NCI-H446 treated with DMSO at 0.1 percent for 48 hours (cell line): ENCODE measurements at places on chromosomes 7 and 10.

GRCh38 chr10:60358282-60358681 lies 31.4 kb downstream of the ANK3 start:
- DNase-seq, result no peak

- no peak for DNase-seq
Observed at GRCh38 chr10:73816917-73817729, 5.7 kb upstream of the NDST2 start.

DNA sequence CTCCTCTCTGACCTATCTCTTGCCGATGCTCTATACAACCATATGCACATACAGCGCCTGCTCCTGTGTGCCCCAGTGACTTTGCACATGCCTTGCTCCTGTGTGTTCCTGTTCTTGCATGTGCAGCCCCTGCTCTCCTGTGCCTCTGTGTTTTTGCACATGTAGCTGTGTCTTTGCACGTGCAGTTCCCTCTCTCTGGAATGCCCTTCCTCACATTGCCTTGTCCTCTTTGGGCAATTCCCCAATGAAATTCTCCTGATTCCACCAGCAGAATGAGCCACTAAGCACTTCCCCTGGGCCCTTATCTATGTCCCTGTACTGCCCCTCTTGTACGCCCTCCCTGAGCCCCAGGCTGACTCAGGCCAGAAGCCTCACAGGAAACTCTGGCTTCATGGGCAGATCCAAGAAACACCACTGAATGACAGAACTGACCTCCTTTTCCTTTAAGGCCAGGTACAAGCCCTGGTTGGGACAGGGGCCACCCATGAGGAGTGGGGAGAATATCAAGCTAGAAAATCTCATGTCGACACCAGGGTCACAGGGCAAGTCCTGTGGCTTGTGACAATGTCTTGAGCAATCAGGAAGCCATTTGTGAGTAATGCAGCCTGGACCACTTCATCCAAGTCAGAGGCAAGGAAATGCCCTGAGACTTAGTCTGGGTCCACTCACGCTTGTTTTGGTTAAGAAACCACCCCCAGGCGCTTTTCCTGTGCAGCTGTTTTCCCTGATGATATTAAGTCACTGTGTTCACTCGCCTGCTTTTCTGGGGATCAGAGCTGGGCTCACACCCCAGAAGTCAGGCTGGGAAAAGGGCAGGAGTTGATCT lies 1.9 kb upstream of the ARHGAP22 start:
- no peak for DNase-seq

- DNase-seq, result no peak
Observed at GRCh38 chr10:10813656-10814055, 204.0 kb upstream of the CELF2 start.

GRCh38 chr10:127798111-127798510 lies 61.1 kb downstream of the FOXI2 start:
- no peak for DNase-seq

- DNase-seq, result no peak
Observed at GRCh38 chr7:108246227-108246837, 116.2 kb upstream of the LAMB4 start.

DNA sequence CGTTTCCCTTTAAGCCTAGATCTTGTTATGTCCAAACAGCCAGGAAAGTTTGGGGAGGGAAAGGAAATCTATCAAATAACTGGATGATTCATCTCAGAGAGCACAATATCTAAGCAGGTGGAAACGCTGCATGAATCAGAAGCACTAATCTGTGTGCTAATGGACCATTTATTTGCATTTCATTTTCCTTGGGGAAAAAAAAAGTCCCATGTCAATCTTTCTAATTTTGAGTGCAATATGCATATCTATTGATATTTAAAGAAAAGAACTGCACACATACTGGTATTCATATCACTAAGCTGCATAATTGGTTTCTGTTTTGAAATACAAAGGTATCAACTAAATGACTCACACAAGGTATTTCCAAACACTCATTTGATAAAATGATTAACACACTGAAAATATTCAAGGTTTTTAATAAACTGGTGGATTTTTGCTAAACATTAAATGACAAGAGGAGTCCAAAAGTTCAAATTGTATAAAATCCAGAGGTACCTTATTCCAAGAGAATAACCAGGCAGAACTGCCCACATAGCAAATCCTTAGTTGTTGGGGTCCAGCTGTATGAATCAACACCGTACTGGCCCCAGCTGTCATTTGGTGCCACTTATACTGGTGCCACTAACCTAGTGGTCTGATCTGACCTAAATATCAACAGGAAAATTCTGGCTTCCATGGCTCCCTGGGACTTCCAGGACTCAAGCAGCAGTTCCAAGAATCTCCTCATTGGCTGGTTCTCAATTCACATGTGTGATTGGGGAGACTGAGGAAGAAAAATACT lies 122.2 kb upstream of the SP4 start:
- DNase-seq, result no peak
